Stimulated activated naive CD8-positive, alpha-beta T cell treated with anti-CD3 and anti-CD28 coated beads, Interleukin-15, Interleukin-2, amounts not matched to agents 100 U/mL and 50 U/mL, for 24 hours (primary cell): ENCODE measurements at places on chromosomes 7 and 10.
A peak's percentile ranks its signal among the peaks of the same experiment; 100 is the strongest.

DNA sequence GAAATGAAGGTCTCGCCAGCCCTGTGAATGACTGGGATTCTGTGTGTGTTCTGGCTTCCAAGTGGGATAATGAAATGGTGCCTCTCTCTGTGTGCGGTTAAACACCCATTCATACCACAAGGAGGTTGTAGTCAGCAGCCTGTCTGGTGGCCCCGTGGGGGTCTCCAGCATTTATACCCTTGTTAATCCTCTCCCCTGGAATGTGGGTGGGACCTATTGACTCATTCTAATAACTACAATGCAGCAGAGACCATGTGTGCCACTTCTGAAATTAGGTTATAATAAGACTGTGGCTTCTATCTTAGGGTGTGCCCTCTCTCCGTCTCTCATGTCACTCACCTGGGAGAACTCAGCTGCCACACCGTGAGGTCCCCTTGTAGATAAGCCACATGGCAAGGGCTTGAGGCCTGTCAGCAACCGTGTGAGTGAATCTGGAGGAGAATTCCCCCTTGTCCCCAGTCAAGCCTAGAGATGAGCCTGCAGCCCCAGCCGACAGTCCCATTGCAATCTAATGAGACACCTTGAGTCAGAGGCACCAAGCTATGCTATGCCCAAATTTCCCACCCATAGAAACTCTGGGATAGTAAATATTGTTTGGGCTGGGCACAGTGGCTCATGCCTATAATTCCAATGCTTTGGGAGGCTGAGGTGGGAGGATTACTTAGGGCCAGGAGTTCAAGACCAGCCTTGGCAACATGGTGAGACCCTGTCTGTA, 106.8 kb downstream of the GALNT17 start:
- DNase-seq = no peak

DNA sequence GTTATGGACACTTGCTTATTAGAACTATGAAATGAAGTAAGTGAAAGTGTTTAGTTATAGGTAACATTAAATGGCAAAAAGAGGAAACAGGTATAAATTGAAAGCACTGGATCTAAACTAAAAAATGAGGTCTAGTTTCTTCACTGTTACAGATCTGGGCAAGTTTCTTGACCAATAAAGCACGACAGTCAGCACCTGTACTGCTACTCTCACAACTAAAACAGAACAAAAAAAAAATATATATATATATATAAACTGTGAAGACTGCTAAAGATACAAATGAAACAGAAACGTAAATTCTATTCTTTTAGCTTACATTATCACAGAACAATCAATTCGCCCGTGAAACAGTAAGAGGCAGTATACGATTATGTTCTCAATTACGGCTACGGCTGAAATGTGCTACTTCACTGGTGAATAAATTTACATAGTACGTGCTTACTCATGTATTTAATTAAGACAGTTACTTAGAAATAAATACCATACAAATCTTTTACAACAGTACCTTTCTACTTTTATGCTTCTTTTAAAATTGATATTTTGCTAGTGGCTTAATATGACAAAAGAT, 4.2 kb downstream of the AHR start:
- DNase-seq = no peak

DNA sequence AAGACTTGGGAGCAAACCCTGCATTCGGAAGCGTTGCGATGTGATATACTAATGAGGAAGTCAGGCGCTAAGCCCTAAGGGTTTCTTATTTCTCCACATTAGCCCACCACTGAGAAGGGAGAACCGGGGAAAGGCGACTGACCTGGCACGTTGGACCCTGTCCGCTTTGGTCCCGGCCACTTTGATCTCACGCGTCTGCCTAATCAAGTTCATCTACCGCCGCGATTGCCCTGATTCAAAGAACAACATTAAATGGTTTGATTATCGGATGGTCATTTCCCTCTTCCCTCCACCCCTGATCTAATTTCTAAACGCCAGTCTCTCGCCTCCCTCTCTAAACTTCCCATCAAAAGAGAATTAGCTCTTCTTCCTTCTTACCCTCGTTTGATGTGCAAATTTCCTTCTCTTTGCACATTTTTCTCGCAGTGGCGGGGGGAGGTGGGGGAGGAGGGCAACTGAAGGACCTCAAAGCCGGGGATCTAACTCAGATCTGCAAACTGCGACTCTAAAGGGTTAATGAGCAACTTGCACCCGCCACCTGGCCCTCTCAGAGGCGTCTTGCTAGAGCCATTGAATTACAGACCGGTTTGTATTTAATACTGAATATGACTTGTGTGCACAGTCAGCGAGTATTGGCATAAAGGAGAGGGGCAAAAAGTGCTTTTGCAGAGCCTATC, 687 bp upstream of the DKK1 start:
- no peak for DNase-seq

DNA sequence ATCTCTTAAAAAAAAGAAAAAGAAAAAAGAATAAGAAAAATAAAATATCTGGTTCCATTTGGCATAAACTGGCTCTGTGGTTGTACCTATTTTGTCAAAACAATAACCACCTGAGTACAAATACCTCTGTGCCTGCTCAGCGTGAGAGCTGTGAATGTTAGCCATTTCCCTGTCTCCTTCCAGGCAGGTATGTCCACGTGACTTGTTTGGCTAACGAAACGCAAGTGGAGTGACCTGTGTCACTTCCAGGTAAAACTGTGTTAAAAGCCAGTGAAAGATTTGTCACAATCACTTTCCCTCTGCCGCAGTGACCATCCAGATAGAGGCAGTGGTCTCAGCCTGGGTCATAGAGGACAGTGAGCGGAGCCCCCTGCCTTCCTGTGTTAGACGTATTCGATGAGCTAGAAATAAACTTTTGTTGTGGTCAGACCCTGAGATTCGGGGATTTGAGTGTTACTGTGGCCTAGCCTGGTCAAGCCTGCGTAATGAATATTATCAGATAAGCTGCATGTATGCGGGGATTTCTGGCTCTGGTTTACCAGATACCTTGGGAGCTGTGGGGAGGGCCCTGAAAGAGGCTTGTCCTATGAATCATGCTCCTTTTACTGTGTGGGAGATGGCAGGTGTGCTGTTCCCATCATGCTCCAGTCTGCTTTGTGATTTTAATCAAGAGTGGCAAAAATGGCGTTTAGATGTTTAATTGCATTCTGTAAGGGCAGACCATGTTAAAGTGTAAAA, 3.8 kb downstream of the PTER start:
- DNase-seq = peak; percentile 15

DNA sequence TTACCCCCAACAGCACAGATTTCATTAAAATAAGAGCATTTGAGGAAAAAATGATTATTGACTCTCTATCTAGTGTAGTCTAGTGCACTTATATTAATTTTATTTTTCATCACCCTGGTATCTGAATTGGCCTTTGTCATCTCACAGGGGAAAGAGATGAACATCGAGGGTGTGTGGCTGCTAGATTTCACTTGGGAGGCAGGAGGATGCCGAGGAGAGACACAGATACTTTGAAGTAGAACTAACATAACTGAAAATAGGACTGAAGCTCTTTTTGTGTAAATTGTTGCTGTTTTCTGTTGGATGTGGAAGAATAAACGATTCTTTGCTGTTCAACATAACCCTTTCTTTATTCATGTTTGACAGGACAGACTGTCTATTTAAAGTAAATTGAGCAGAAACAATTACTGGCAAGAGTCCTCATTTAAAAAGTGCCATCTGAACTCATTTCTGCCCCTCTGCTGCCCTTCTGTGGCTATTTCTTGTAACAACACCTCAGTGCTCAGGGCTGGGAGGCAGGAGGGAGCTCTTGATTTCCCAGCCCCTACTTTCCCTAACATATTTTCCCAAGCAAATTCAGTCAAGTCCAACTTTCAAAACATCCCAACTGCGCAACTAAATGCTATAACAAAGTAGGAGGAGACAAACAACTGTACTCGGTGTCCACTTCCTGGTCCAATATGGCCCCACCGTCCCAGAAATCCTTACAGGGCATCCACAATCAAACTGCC, 15.6 kb downstream of the LYZL1 start:
- DNase-seq = peak; percentile 39
